Stimulated activated CD4-positive, alpha-beta T cell treated with anti-CD3 and anti-CD28 coated beads, Interleukin-4, amount 100 ng/mL, for 1 hour (primary cell): ENCODE measurements at places on chromosomes 5 and 9.

DNA sequence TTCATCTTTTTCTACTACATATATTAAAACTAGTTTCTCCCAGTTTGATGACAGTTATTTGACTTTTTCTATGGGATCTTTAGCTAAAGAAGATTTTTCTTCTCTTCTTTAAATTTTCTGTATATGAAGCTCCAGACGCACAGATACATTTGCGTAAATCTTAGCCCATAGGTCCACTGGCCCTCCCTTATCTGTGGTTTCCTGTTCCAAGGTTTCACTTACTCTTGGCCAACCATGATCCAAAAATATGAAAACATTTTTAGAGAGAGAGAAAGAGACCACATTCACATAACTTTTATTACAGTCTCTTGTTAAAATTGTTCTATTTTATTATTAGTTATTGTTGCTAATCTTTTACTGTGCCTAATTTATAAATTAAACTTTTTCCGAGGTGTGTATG is 270.2 kb upstream of the DAPK1 start:
- no peak for DNase-seq

GRCh38 chr9:109966643-109967368 is 186.8 kb downstream of the PALM2AKAP2 start:
- DNase-seq: no peak

DNA sequence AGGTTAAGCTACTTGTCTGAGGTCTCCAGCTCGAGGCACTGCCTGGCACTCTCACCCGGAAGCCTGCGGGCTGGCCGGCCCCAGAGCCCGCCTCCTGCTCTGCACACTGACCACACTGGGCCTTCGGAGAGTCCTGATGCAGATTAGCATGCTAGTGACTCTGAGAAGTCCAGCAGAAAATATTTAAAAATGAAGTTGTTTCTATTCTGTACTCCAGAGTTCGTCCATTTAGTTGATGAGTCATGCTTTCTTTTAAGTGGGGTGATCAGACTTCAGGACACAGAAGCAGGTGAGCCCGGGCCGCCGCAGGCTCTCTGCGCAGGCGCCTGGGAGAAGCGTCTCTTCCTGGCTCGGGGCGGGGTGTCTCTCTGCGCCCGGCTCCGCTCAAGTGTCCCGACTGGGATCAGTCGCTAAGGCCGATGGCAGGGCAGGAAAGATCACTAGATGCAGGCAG is 32.5 kb downstream of the FAM240B start:
- DNase-seq: peak; percentile 34

GRCh38 chr9:127360250-127360649 is 36.7 kb upstream of the SLC2A8 start:
- no peak for DNase-seq

GRCh38 chr5:97554977-97555643 is 372.1 kb upstream of the RIOK2 start:
- no peak for DNase-seq

DNA sequence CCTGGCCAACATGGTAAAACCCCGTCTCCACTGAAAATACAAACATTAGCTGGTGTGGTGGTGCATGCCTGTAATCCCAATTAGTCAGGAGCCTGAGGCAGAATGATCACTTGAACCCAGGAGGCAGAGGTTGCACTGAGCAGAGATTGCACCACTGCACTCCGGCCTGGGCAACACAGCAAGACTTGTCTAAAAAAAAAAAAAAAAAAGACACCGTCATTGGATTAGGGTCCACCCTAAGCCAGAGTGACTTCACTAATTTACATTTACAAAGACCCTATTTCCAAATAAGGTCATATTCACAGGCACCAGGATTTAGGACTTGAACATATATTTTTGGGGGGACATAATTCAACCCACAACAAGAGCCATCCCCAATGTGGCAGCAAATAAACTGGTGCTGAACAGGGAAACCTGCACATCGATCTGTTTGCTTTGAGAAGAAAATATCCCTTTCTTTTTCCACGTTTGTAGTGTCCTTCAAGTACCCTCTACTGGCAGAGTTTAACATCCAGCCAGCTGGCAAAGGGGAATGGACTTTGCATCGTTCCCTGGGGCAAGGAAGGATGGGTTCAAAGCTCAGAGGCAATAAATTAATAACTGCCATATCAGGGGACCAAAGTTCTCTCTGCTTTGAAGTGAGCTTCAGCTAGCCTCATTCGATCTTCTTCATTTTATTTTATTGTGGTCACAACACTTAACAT is 3.7 kb upstream of the DNAJC25 start:
- no peak for DNase-seq
